ENCODE measurements at places on chromosomes 2 and 18.

DNA sequence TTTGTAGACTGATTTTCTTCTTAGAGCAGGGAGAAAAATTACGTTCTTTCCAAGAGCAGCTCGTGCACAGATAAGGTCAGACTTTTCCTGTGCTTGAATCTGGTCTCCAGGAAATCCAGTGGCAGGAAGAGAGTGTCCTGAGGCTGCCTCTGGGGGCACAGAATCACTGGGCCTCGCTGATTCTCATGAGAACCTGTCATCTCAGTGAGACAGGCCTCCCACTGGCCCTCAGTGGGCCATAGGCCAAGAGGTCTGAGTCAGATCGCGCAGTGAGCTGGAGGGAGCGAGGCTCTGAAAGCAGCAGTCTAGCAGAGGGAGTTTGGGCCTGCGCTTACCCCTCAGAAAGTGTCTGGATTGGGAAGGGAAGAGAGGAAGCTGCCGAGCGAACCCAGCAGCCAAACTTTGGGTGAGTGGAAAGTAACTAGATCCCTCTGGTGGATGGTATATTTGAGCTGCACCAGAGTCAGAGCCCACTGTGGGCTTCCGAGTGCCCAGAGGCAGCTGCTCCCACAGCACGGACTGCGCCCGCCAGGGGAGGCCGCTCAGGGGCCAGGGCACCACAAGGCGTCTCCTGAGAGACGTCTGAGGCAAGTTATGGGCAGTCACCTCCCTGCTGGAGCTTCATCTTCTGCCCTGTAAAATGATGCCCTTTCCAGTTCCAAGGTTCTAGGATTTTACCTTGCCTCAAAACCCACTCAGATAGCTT is 8.2 kb downstream of the GDF7 start:
- DNase-seq = peak; percentile 7

GRCh38 chr2:2735041-2735440 is 404.0 kb upstream of the MYT1L start:
- DNase-seq = no peak

GRCh38 chr2:72561621-72562318 is 264.1 kb downstream of the EXOC6B start:
- DNase-seq = no peak

DNA sequence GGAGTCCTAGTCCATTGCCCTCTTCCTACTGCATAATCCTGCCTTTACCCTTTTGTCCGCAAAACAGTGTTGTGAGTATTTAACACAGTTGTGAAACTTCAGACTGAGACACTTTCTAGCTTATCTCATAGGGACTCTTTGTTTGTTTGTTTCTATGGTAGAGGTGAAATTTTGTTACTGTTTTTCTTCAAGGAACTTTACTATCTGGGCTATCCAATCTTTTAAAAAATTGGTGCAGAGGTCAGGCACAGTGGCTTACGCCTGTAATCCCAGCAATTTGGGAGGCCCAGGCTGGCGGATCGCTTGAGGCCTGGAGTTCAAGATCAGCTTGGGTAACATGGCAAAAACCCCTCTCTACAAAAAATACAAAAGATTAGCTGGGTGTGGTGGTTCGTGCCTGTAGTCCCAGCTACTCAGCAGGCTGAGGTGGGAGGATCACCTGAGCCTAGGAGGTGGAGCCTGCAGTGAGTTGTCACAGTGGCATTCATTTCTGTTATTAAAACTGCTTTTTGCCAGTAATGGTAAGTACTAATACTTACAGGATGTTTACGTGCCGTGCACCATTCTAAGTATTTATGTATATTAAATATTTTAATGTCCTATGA is 18.8 kb downstream of the GMCL1 start:
- DNase-seq = no peak

DNA sequence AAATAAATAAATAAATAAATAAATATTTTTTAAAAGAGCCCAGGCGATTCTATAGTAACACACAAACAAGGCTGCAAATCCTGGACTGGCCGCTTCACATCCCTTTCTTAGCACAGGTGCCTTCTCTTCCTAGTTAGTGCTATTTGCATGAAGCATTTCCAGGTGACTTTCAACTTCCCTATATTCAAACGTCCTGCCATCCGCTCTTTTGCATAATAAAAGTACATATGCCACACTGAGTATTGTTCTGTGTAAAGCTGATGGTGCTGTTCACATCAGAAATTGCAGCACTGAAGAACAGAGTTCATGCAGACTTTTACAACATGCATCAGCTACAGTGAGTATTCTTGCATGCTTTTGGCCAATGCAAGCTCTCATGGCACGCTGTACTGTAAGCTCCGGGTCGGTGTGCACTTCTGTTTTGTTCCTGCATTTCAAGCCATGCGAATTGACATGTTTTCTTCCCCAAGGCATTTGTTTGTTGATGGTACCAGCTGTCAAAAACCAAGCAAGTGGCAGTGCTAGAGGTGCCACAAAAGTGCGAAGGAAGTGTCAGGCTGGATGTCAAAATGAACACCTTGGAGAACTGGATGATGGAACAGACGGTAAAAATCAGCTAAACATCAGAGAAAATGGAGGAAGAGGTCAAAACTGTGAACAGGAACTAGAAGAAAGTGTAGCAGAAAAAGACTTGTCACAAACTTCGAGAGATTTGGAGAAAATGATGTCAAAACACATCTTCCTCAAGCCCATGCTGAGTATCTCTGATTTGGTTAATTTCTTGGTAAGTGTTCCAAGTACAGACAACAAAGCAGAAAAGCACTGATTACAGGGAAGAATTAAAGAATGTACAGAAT is 25.5 kb upstream of the CEP68 start:
- DNase-seq = no peak

GRCh38 chr2:186486651-186487647 is 889 bp downstream of the ZC3H15 start:
- no peak for DNase-seq

All from GM13976 (cell line).